ENCODE measurements at places on chromosomes 5 and 9.

DNA sequence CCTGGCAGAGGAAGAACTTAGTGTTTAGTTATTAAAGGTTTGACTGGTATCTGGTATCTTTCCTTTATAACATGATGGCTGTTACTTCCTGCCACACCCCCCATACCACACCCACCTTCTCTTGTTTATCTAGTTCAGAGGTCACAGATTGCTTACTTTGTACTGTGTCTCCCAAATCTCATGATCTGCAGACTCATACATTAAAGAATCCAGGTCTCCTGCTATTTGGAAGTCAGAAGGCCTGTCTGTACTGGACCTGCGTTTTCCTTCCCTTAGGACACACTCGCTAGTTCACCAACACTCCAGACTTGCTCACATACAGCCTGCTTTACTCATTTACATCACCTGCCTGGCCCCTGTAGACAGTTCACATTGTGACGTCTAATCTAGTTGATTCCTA, 39.3 kb downstream of the NUDT12 start:
- DNase-seq: no peak

DNA sequence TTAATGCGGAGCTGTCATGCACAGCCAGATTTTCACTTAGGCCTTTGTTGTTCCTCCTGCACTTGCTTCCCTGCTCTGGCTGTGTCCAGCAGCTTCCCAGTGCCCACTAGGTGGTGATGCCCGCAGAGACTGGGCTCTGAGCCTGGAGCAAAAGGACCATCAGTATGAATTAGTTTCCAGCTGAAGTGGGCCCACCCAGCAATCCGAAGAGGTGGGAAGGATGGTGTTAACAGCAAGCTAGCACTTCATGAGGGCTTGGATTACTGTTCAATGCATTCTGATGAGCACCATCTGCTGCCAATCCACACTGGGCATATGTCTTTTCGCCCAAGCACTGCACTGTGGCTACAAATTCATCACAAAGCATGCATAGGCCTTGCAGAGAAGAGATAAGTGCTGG, 459.1 kb downstream of the SPOCK1 start:
- DNase-seq: no peak

GRCh38 chr5:62083247-62083646, 222.8 kb upstream of the KIF2A start:
- no peak for DNase-seq

DNA sequence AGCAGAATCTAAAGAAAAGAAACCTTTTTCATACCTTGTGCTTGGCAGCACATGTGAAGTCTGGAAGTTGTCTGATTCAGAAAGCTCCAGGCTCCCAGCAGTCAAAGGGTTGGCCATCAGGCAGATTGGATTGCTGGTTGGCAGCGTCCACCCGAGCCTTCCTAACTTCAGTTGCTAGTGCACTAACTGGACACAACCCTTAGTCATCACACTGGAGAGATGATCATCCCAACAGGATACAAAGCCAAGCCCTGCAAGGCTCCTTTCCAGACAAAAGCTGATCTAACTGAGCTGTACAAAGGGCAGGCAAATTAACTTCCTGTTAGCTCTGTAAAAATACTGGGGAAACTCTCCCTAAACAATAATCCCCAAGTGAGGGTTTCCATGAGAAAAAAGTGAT, 185.6 kb downstream of the SNX18 start:
- DNase-seq: no peak

DNA sequence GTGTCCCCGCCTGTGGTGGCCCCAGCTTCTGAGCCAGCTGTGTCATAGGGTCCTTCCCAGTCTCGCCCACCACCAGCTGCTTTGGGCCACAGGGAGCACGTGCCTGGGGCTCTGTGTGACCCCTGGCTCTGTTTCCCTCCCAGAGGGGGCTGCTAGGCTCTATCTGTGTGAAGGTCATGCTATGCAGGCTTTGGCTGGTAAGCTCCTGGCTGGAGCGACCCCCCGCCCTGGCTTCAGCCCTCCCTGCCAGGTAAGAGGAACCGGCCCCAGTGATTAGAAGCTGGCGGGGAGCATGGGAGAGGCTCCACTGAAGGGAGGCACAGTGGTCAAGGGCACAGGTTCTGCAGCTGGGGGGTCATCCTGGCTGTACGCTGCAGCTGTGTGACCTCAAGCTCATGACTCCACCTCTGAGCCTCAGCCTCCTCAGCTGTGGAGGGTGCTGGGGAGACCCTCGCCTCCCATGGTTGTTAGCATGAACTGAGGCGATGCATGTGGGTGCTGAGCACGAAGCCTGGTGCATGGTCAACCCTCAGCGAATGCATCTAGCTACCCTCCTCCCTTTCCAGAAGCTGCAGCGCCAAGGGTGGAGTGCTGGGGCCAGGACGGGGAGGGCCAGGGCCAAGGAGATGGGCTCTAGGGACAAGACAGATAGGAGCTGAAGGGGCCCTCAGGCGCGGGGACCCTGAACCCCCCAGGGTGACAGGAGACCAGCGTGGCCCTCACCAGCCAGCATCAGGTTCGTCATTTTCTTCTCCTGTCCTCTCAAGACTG, 163.8 kb upstream of the MVB12B start:
- DNase-seq: no peak

- DNase-seq: no peak
These were observed 102.2 kb upstream of the ITGA1 start for GRCh38 chr5:52685566-52685965.

GRCh38 chr9:38313421-38313820, 79.1 kb upstream of the ALDH1B1 start:
- no peak for DNase-seq

DNA sequence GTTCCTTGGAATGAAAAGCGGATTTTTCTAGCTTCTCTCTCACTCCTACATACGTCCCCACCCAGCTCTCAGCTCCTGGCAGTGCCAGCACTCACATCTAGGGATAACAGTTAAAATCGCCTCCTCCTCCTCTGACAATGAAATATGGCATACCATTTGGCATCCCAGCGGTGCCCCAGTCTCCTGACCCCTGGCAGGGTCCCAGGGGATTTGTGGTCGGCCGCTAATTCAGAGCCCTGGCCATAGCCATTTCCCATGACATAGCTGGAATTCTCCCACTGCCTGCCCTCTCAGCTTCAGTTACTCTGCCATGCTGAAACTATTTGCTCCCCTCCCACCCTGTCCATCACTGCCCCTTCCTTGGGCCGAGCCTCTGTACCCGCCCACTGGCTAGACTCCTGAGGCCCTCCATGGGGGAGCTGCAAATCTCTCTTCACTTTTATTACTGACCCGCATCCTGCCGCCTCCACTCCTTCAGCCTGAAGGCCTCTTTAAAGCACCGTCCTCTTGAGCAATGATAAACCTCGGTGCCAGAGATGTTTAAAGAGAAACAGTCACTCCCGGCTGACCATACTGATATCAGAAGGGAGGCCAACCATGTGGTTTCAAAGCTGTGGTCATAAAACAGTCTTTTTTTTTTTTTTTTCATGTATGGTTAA, 139.8 kb downstream of the SLIT3 start:
- no peak for DNase-seq

DNA sequence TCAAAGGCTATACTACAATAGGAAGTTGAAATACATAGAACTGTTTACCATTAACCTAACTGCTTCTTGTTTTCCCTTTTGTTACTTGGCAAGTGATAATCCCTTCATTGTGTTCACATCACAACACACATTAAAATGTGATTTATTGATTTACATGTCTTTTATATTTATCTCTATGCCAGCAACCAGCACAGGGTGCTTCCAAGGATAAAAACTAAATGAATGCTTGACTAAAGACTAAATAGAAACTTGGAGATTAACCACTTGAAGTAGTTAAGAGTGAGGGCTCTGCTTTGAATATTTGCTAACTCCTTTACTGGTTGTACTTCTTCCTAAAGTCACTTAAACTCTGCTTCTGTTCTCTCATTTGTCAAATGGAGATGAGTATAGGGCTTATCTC, 1730.6 kb downstream of the EFNA5 start:
- DNase-seq: no peak

DNA sequence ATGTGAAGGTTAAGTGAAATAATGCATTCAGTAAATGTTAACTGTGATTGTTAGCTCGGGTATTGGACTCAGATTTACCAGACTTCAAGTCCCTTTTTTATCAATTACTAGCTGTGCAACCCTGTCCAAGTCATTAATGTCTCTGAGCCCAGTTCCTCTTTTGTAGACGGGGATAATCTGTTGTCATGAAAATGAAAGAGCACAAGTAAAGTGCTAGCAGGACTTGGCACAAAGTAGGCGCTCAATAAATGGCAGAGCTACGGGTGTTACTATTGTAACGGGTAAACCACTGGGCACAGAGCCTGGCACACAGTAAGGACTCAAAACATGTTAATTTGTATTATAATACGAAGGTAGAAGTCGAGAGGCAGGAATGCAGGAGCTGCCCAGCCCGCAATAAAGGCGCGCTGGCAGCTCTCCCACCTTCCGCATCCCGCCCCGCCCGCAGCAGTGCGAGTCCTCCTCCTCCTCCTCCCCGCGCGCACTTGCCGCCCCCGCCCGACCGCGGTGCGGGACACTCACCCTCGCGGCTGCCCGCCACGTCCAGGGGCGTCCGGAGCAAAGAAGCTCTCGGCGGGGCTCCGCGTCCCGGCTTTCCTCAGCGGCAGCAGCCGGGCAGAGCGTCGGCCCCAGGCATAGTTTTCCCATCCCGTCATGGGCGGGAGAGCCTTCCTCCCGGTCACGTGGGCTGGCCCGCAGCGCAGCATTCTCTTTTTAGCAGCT, at the start of gene C1QTNF2:
C1QTNF2 (minus strand) TSS at position 637 of the 723 bp plus-strand sequence. CDS start 15,615 bp downstream, outside the sequence.
- DNase-seq: no peak

DNA sequence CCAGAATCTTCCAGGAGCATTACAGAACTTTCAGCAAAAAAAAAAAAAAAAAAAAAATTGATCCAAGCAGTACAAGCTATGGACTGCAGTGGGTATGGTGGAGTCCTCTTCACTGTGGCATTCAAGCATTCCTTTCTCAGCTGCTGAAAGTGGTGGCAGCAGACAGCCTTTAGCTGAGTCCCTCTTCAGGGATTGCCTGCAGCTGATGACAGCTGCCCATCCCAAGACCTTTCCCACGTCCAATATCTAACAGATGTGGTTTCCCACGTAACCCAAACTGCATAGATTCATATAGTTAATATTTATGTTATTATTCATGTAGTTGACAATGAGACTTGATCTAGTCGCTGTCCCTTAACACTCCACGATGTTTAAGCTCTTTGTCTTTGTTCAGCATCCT, 475.9 kb downstream of the TLE1 start:
- DNase-seq: no peak
